ENCODE measurements at places on chromosomes 6 and 20. TPM values are rescaled to one million over a fixed set of nuclear protein-coding genes. Genes with fewer than 3 reads are reported as not detected.

Gene TP53INP2
- total RNA-seq = 2.1 TPM

Gene SLC4A11
- total RNA-seq = 0.49 TPM

Gene GNMT
- 0.36 TPM for total RNA-seq

Gene CYP21A2
- total RNA-seq = 1.3 TPM

Gene ZFP64
- 21.9 TPM for total RNA-seq

Gene PHACTR3
- not detected for total RNA-seq

Gene CTSA
- 166 TPM for total RNA-seq
